ENCODE measurements at places on chromosomes 4 and X.

- DNase-seq = no peak
Measured at GRCh38 chrX:39764441-39764914, 333.3 kb downstream of the BCOR start.

- DNase-seq = no peak
Measured at GRCh38 chr4:78210694-78211410, 153.7 kb downstream of the FRAS1 start.

- no peak for DNase-seq
Measured at GRCh38 chr4:7673121-7673520, 238.4 kb upstream of the PSAPL1 start.

GRCh38 chr4:4864443-4864939 is 5.0 kb downstream of the MSX1 start:
- no peak for DNase-seq

GRCh38 chr4:10015140-10015753 is 6.0 kb downstream of the SLC2A9 start:
- DNase-seq = peak; percentile 15

GRCh38 chr4:73735231-73735630 is 5.1 kb upstream of the CXCL8 start:
- peak; percentile 53 for DNase-seq

GRCh38 chr4:70399319-70399718 is 1.6 kb downstream of the OPRPN start:
- no peak for DNase-seq

GRCh38 chrX:39073131-39073530 is 271.9 kb downstream of the MID1IP1 start:
- no peak for DNase-seq

GRCh38 chr4:95204873-95205272 is 343.9 kb downstream of the UNC5C start:
- no peak for DNase-seq

DNA sequence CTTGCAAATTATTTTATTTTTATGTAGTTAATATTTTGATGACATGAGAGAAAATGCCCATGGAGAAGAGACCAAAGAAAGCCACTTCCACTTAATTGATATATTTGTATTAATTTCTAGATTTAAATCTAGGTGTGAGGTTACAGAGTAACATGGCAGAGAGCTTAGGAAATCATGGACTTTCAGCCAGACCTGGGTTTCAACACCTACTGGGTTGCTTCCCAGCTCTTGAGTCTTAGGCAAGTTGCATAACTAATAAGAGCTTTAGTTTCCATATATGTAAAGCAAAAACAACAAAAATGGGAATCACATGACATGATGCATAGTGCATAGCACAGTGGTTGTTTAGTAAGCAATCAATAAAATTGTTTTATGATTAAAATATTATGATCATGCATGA is 413.3 kb downstream of the CCSER1 start:
- DNase-seq = no peak

DNA sequence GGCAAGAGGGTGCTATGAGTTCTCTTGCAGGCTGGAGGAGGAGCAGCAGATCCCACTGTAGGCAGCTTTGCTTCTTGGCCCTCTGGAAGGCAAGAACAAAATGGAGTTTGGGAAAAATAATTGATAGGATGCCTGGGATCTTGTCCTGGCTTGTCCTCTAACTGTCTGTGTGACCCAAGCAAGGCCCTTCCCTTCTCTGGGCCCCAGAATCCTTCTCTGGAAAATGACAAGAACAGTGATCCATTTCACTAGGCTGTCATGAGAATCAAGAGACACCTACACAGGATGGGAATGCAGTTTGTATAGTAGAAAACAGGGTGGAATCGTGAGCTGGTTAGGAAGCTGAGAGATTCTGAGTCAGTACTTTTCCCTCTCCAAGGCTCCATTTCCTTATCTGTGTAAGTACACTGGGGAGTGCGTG is 133.3 kb downstream of the PJA1 start:
- no peak for DNase-seq
